ENCODE measurements at places on chromosomes 5 and 9. TPM values are rescaled to one million over a fixed set of nuclear protein-coding genes. Genes with fewer than 3 reads are reported as not detected.
A peak's percentile ranks its signal among the peaks of the same experiment; 100 is the strongest.

ZNF474 gene
- not detected for total RNA-seq

- H3K4me1 ChIP-seq: no peaks in the 10 kb centered on the region
- H3K36me3 ChIP-seq: no peaks in the 10 kb centered on the region
- H3K27ac ChIP-seq: no peak overlapping the region
- DNase-seq: no peak
- no peaks in the 10 kb centered on the region for H3K27me3 ChIP-seq
Measured at GRCh38 chr9:734831-735511, 106.5 kb upstream of the DMRT1 start.

PTGER4 gene
- 339 TPM for total RNA-seq

GRCh38 chr5:31854181-31855133 lies 215.5 kb downstream of the PDZD2 start:
- H3K36me3 ChIP-seq: peaks cover 1% of the 10 kb centered on the region
- DNase-seq: no peak
- peak overlapping the region; percentile 85 for H3K4me3 ChIP-seq
- H3K27ac ChIP-seq: no peak overlapping the region
- peaks cover 13% of the 10 kb centered on the region for H3K4me1 ChIP-seq
- H3K27me3 ChIP-seq: peaks cover 47% of the 10 kb centered on the region

- no peaks in the 10 kb centered on the region for H3K36me3 ChIP-seq
- no peak overlapping the region for H3K4me3 ChIP-seq
- no peak overlapping the region for H3K27ac ChIP-seq
Measured at GRCh38 chr5:142945321-142945720, 175.1 kb downstream of the ARHGAP26 start.

GRCh38 chr9:105475302-105475701 lies 27.5 kb downstream of the FSD1L start:
- no peaks in the 10 kb centered on the region for H3K4me1 ChIP-seq
- H3K27me3 ChIP-seq: no peaks in the 10 kb centered on the region
- H3K4me3 ChIP-seq: no peak overlapping the region
- no peak overlapping the region for H3K27ac ChIP-seq
- peaks cover 4% of the 10 kb centered on the region for H3K36me3 ChIP-seq
- no peak for DNase-seq

SPATA31D3 gene
- total RNA-seq: not detected

GRCh38 chr9:114413861-114414301 lies 26.1 kb upstream of the AKNA start:
- H3K27ac ChIP-seq: no peak overlapping the region
- H3K36me3 ChIP-seq: peaks cover 4% of the 10 kb centered on the region
- no peak for DNase-seq
- H3K27me3 ChIP-seq: peaks cover 6% of the 10 kb centered on the region

DNA sequence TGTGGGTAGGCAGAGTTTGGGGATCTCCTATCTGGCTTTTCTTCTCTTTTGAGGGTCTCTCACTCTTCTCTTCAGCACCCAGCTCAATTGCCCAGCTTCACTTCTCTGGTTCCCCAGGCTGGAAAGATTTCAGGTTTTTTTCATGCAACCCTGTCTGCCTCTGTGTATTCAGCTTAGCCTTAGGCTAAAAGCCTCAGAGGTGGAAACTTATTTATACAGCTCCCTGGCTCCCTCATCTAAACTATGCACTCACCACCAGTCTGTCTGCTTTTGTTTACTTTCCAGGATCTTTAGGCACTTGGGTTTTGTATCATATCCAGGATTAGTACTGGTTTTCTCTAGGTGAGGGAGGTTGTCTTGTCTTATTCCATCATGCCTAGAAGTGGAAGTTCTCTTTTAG lies 540.2 kb upstream of the TRPC7 start:
- no peaks in the 10 kb centered on the region for H3K4me1 ChIP-seq
- no peaks in the 10 kb centered on the region for H3K27me3 ChIP-seq
- H3K4me3 ChIP-seq: no peak overlapping the region

DNA sequence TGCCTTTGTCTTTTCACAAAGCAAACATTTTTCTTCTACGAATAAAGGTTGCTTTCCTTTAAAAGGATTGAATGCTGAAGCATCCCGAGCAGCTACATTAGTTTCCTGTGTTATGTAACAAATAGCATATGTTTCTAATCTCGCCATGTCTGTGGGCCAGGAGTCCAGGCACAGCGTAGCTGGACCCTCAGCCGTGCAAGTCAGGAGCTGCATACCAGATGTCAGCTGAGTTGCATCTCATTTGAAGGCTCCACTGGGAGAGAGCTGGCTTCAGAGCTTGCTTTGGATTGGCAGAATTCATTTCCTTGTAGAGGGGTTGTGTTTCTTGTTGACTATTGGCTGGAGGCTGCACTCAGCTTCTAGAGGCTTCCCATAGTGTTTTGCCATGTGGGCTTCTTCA lies 16.0 kb upstream of the GOLPH3 start:
- H3K27me3 ChIP-seq: peaks cover 20% of the 10 kb centered on the region
- H3K36me3 ChIP-seq: peaks cover 3% of the 10 kb centered on the region
- H3K4me3 ChIP-seq: no peak overlapping the region
- no peak for DNase-seq
- no peaks in the 10 kb centered on the region for H3K4me1 ChIP-seq

- H3K27ac ChIP-seq: no peak overlapping the region
- H3K36me3 ChIP-seq: no peaks in the 10 kb centered on the region
- DNase-seq: no peak
- no peak overlapping the region for H3K4me3 ChIP-seq
- peaks cover 22% of the 10 kb centered on the region for H3K27me3 ChIP-seq
Measured at GRCh38 chr9:85377731-85378289, 363.9 kb downstream of the AGTPBP1 start.

GRCh38 chr9:109086221-109086620 lies 33.5 kb downstream of the TMEM245 start:
- DNase-seq: no peak
- no peak overlapping the region for H3K4me3 ChIP-seq
- peaks cover 16% of the 10 kb centered on the region for H3K4me1 ChIP-seq
- peaks cover 12% of the 10 kb centered on the region for H3K36me3 ChIP-seq

DNA sequence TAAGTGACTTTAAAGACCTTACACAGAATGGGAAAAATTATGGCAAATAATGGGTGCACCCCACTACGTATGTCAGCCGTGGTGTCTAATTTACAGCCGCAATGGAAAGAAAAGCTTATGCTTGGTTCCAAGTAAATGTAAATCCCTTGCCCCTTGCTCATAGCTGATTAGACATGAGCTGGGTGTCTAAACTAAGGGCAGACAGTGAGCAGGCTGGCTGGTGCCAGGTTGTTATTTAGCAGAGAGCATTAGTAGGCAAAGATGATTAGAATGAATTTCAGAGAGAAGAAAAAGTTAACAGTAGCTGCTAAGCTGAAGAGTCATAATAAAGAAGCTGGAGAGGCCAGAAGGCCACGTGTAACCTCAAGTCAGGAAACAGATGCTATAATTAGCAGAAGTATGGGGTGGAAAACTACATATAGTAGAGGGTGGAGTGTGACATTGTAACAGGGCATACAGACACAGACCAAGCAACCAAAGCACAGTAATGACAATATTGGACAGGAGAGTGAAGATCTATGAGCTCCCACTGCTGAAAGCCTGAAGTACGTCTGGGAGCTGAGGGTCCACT lies 257.7 kb downstream of the MCTP1 start:
- H3K4me1 ChIP-seq: no peaks in the 10 kb centered on the region
- H3K27ac ChIP-seq: no peak overlapping the region
- no peak for DNase-seq
- H3K27me3 ChIP-seq: peaks cover 10% of the 10 kb centered on the region
- H3K4me3 ChIP-seq: no peak overlapping the region

GRCh38 chr9:83005361-83005760 lies 57.6 kb downstream of the RASEF start:
- H3K27me3 ChIP-seq: no peaks in the 10 kb centered on the region
- no peaks in the 10 kb centered on the region for H3K4me1 ChIP-seq
- no peaks in the 10 kb centered on the region for H3K36me3 ChIP-seq
- no peak overlapping the region for H3K4me3 ChIP-seq

DNA sequence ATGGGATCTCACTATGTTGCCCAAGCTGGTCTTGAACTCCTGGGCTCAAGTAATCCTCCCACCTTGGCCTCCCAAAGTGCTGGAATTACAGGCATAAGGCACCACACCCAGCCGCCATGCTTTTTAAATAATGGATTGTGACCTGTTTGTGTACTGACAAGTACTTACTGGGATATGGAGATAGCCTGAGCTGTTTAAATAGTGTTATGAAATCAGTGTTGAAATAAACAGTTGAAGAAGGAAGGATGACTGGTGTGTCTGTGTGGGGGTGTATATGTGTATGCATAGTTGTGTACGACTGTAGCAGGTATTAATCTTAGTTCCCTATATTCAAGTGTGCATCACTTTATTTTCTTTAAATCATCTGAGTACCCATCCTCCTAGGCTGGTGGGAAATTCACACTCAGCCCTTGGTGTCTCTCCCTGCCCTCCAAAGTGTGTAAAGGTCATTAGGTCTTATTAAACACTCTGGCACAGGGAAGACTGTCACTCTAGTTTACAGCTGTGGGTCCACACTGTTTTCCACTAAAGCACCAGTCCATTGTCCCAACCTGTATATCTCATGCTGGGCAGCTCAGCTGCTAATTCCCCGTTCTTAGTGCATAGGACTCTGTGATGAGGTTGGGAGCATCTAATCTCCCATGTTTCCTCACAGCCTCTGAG lies 91.0 kb downstream of the SNX18 start:
- peaks cover 17% of the 10 kb centered on the region for H3K4me1 ChIP-seq
- no peak overlapping the region for H3K4me3 ChIP-seq
- no peak overlapping the region for H3K27ac ChIP-seq
- DNase-seq: no peak
- peaks cover 8% of the 10 kb centered on the region for H3K27me3 ChIP-seq

DRD1 gene
- total RNA-seq: not detected

- H3K4me3 ChIP-seq: no peak overlapping the region
- peak overlapping the region; percentile 71 for H3K27ac ChIP-seq
- peaks cover 39% of the 10 kb centered on the region for H3K4me1 ChIP-seq
- no peaks in the 10 kb centered on the region for H3K27me3 ChIP-seq
- peaks cover 2% of the 10 kb centered on the region for H3K36me3 ChIP-seq
- no peak for DNase-seq
Measured at GRCh38 chr9:135865531-135865930, 41.8 kb downstream of the CAMSAP1 start.

DNA sequence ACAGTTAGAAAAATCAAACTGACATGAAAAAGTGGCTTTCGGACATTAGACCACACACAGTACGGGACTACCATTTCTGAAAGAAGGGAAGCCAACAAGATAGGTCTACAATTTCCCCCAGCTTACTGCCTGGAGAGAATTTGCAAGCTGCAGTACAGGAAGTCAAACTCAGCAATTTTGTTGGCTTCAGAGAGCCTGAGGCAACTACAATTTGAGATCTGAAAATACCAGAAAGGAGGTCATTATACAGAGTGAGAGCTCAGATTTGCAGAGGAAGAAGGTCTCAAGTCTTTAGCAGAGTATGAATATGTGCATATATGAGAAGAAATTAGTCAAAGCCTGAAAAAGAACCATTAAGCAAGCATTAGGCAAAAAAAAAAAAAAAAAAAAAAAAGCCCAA lies 83.0 kb downstream of the OXCT1 start:
- H3K36me3 ChIP-seq: peaks cover 8% of the 10 kb centered on the region
- no peak for DNase-seq
- peak overlapping the region; percentile 57 for H3K27ac ChIP-seq

- H3K36me3 ChIP-seq: no peaks in the 10 kb centered on the region
- H3K4me1 ChIP-seq: no peaks in the 10 kb centered on the region
- H3K4me3 ChIP-seq: no peak overlapping the region
- no peak for DNase-seq
Measured at GRCh38 chr5:128099944-128100343, 16.4 kb downstream of the SLC12A2 start.

DNA sequence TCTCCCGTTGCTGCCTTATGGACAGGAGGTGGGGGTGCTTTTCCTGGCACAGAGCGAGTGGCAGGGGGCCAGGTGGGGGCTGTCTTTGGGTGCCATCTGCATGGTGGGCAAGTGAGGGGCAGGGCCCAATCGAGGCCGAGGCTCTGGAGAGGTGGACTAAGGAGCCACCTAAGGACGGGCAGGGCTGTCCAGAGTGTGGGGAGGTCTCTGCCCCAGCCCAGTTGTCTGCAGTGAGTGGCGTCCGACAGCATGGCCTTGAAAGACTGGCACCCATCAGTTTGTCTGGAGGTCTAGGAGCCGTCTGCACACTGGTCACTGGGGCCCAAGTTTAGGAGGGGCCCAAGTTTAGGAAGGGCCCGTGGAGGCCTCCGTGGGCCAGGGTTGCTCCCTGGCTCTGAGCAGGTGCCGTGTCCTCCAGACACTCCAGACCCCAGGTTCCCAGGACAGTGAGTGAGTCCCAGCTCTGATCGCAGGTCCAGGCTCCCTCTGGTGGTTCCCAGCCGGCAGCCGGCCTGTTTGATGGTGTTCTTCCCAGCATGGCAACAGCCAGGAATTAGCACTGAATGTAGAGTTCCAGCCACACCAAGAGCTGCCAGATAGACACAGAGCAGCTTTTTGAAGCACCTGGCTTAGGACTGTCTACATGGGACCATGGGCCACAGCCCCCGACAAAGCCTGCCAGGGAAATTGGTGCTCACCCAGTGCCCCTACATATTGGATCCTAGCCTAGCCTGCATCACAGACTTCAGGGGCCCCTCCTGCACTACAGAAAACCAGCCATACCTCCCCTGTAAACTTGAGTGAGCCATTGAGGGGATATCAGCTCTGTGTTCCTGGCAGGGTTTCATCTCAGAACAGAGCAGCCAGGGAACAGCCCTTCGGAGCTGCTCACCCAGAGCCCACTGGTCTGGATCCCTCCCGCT lies 120.9 kb downstream of the WNK2 start:
- no peak for DNase-seq
- no peak overlapping the region for H3K27ac ChIP-seq
- H3K4me3 ChIP-seq: no peak overlapping the region
- H3K36me3 ChIP-seq: no peaks in the 10 kb centered on the region
- peaks cover 19% of the 10 kb centered on the region for H3K27me3 ChIP-seq
- H3K4me1 ChIP-seq: peaks cover 1% of the 10 kb centered on the region

GRXCR2 gene
- not detected for total RNA-seq

PRRX2 gene
- not detected for total RNA-seq

GRCh38 chr5:56900858-56901578 lies 8.4 kb upstream of the SETD9 start:
- peaks cover 8% of the 10 kb centered on the region for H3K4me1 ChIP-seq
- no peak overlapping the region for H3K4me3 ChIP-seq
- H3K27ac ChIP-seq: no peak overlapping the region
- H3K27me3 ChIP-seq: peaks cover 6% of the 10 kb centered on the region

SLCO4C1 gene
- total RNA-seq: 0.17 TPM

CMYA5 gene
- 0.23 TPM for total RNA-seq

DNA sequence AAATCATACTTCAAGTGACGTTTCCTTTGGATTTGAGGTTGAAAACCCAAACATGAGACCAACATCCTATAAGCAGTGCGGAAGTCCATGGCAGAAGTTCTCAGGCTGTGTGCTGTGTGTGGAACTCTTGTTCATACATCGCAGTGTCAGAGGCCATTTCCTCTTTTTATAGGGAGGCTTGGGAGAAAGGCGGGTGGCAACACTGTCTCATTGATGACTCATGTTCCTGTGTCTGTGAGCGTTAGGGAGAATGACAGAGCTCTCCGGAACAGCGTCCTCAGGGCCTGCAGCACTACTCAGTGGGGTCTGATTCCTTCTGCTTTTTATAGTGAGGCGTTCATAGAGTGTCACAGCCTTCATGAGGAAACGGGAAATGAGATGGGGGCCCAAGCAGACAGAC lies 98.8 kb upstream of the BASP1 start:
- H3K27ac ChIP-seq: peak overlapping the region; percentile 59
- no peaks in the 10 kb centered on the region for H3K4me1 ChIP-seq
- H3K27me3 ChIP-seq: peaks cover 6% of the 10 kb centered on the region
- no peak overlapping the region for H3K4me3 ChIP-seq

All from T-helper 17 cell (primary cell).